NCI-H510A treated with DMSO at 0.1 percent for 48 hours (cell line): ENCODE measurements at places on chromosomes 5 and 9.

DNA sequence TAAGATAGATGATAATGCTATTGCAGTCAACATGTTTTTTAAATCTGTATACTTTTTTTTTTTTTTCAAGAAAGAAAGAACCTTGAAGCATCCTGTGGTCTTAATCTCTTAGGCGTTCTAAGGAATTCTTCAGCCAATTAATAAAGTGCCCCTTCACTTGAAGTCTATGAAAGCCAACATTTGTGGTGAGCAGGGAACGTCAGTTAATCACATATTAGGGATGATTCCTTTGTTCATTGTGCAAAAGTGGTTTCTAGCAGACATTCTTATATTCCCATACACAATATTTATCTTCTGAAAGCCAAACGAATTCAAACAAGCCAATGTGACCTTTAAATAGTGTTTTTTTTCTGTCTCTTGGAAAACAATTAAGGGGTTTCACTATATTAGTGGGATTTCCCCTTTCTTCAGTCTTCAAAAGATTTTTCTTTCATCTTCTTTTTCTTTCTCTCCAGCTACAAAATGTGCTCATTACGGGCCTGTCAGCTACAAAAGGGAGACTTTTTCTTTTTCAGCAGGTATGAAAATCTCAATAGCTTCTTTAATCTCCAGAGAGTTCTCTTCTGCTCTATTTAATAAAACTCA lies 40.1 kb downstream of the TMEM167A start:
- no peak for DNase-seq

GRCh38 chr5:3393122-3393919 lies 202.3 kb upstream of the IRX1 start:
- no peak for DNase-seq

DNA sequence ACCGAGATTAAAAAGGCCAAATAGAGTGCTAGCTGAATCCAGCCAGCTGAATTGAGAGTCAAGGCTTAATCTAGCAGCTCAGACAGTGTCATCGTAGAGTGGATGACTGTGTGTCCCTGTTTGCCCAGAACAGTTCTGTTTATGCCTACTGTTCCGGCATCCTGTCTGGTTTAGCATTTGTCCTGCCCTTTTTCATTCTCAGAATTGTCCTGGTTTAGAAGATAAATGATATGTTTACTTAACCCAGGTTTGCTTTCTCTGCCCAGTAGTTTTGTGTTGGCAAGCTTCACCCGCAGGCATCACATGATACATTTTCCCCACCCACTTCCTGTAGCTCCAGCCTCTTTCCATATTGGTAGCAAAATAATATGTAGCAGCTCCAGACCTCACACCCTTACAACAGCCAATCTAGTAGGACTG lies 41.3 kb upstream of the ZSWIM6 start:
- DNase-seq: no peak

DNA sequence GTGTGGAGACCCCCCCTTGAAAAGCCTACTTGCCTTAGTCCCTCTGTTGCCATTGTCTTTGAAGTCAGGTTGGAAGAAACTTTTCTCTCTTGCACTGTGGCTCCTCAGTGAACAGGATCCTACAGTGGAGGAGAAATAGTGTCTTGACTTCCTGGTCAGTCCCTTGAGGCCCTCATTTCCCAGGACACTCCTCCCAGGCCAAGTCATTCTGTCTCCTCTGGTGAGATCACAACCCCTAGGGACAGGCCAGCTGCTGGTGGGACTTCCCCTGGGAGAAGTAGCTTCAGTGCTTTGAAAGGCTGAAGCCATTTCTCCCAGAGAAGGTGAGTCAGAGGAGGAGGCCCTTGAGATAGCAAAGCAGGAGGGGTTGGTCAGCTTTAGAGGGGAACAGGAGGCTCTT lies 10.1 kb upstream of the GRIA1 start:
- no peak for DNase-seq

GRCh38 chr5:177003649-177004048 lies 2.9 kb downstream of the UIMC1 start:
- no peak for DNase-seq

DNA sequence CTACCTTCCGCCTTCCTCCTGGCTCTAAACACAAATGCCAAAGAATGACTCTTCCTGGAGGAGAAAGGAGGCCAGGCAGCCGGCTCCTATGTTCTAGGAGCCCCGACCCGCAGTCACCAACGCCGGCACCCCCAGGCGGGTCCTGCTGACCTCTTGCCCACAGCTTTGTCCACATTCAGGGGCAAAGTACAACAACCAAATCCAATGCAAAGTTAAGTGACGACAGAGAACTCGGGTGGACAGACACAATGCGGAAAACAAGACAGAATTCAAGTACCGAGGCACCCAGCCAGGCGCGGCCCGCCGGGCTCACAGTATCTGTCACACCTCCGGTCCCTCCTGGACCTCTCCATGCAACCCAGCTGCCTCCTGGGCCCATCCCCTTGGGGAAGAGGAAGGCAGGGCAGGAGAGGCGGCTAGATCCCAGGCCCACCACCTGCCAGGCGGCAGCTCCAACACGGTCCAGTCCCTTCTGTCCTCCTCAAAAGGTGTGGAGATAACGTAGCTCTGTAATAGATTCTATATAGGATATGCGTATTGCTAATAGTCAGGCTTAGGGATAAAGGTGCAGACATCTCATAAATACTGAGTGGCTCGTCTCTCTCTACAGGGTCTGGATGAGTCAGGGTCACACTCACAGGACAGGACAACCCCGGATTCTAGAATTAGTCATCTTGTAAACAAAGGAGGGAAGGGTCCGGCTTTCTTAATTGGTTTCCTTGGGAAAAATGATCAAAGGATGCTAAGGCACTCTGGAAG lies 46.9 kb upstream of the UBAC1 start:
- no peak for DNase-seq

DNA sequence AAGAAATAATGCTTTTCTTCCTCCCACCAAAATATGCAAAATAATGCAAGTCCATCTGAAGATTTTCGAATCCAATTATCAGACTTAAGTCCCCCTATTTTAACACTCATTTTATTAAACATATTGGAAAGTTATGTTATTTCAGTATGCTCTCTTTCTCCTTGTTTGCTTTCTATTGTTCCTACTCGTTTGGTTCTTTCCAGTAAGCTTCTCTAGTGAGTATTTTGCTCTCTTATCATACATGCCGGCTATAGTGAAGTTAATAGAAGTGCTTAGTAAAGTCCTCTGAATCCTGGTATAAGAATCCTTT lies 517 bp downstream of the ALDH1A1 start:
- no peak for DNase-seq

- no peak for DNase-seq
Observed at GRCh38 chr5:141413540-141414069, 818 bp downstream of the PCDHGA10 start.

DNA sequence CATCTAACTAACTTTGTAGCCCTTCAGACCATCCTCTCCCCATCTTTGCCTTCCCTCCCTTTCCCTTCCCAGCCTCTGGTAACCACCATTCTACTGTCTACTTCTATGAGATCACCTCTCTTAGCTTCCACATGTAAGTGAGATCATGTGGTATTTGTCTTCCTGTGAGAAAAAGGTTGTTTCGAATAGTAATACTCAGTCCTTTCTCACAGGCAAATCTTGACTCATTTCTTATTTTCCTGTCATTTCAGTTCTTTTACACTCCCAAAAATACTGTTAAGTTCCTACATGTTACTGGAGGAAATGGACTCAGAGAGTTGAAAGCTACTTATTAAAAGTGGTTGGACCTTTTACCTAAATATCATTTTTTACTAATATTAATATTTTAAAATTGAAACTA lies 82.1 kb downstream of the SLF1 start:
- no peak for DNase-seq
